ENCODE measurements at places on chromosomes 6 and 20.

- no peak for DNase-seq
Measured at GRCh38 chr6:116003668-116004067, 57.0 kb downstream of the FRK start.

- DNase-seq: no peak
Measured at GRCh38 chr6:139486476-139486799, 112.0 kb upstream of the CITED2 start.

GRCh38 chr6:165746331-165746730 lies 83.3 kb upstream of the PDE10A start:
- no peak for DNase-seq

GRCh38 chr6:106084106-106084988 lies 1.8 kb upstream of the PRDM1 start:
- DNase-seq: no peak

Measured in stimulated activated CD8-positive, alpha-beta memory T cell treated with anti-CD3 and anti-CD28 coated beads, Interleukin-2, amount 100 ng/mL, for 1 hour (primary cell).